ENCODE measurements at places on chromosomes 6 and 20.
A peak's percentile ranks its signal among the peaks of the same experiment; 100 is the strongest.

GRCh38 chr6:91018586-91018985 is 431.7 kb upstream of the MAP3K7 start:
- no peak for DNase-seq

DNA sequence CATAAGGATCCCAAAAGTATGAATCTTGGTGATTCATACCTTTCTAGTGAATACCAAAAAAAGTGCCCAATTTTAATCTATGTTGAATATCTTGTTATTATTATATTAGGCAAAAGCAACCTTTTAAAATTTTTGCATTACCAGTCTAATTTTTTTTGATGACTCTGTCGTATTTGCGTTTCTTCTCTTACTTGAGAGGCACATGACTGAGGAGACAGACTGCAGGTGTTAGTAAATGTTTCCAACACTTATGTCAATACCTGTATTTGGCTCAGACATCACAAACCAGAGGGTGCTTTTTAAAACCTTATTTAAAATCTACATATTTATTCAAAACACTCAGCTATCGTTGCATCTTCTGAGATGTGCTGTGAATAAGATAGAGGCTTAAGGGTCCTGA is 27.1 kb downstream of the ID4 start:
- DNase-seq, result no peak

DNA sequence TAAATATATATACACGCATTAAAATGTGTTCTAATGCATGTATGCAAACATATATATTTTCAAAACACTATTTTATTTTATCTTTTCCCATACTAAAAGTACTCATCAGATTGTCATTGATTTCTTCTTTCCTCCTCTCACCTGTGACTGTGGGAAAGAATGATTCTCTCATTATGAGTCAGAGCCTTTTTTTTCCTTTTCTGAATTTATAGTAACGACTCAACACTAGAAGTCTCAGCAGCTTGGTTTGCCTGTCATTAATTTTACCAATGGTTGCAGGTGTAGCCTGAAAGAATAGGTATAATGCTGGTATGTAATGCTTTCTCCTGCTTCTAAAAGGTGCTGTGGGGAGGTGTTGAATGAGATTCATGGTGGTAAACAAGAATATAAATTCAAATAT is 328.7 kb downstream of the UTRN start:
- no peak for DNase-seq

- DNase-seq, result no peak
Measured at GRCh38 chr20:50659975-50660670, 31.2 kb downstream of the RIPOR3 start.

DNA sequence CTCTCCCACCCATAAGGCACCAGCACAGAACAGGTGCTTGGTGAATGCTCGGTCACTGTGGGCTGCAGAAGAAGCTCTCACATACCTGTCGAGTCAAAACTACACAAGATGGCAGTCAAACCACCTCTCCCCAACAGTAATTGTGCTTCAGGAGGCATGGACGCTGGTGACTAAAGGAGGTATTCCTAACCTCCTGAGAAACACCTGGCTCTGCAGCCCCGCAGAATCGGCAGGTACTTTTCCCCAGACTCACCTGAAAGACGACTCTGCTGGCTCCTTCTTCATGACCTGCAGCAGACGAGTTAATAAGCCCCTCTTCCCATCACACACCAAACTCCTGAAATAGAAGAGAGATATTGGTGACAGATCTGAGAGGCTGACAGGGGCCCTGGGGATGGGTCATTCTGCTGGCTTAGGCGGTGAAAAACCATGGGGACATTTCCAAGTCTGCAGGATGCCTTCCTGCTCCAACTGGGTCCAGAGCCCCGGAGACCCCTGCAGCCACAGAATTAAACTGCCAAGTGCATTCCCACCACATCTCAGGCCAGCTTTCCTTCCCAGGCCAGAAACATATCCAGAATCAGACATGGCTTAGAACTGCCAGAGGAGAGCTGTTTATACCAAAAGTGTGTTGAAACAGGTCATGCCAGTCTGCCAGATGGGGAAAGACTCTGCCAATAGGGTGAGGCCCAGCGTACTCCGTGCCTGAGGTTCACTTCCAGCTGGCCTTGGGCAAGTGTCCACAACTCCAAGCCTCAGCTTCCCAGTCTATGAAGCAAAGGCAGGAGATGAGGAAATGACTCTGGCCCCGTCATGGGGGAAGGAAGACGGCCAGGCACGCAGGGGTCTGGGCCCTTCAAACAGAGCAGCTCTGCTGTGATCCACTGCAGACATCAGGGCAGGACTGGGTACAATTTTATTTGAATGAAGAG is 53.0 kb downstream of the MYH7B start:
- no peak for DNase-seq

- no peak for DNase-seq
Measured at GRCh38 chr6:6697620-6698019, 109.1 kb downstream of the LY86 start.

- DNase-seq, result no peak
Measured at GRCh38 chr6:12111363-12111670, 99.2 kb downstream of the HIVEP1 start.

GRCh38 chr6:1856381-1856780 is 246.7 kb downstream of the FOXC1 start:
- DNase-seq, result peak; percentile 44

Data from fibroblast of skin of right biceps (primary cell).